ENCODE measurements at places on chromosomes 16 and 17.
A peak's percentile ranks its signal among the peaks of the same experiment; 100 is the strongest.

- DNase-seq: no peak
- no peaks in the 10 kb centered on the region for H3K4me1 ChIP-seq
- H3K4me3 ChIP-seq: no peak overlapping the region
- peaks cover 41% of the 10 kb centered on the region for H3K27me3 ChIP-seq
Observed at GRCh38 chr16:28062261-28062846, 1.2 kb downstream of the GSG1L start.

- H3K27ac ChIP-seq: no peak overlapping the region
- no peak overlapping the region for H3K4me3 ChIP-seq
- H3K4me1 ChIP-seq: no peaks in the 10 kb centered on the region
- no peak for DNase-seq
Observed at GRCh38 chr17:12922120-12922519, 95.7 kb downstream of the ELAC2 start.

DNA sequence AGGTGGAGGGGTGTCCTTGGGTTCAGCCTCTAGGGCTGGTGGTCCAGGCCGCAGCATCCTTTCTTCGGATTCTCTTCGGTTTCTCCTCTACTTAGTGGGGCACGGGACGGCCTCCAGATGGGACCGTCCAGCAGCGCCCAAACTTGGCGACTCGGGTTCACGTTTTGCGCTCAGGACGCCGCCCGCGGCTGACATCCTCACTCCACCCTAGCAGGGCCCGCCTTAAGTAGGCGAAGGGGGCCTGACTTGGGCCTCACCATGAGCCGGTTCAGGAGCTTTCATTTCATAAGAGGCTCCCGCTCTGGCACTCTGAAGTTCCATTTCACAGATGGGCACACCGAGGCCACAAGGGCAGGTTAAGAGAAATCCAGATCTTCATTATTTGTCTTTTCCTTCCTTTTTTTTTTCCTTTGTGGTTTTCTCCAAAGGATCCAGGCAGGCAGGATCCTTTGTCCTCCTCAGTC is 141.2 kb downstream of the SEC14L1 start:
- no peak for DNase-seq
- H3K4me1 ChIP-seq: peaks cover 16% of the 10 kb centered on the region
- H3K36me3 ChIP-seq: no peaks in the 10 kb centered on the region
- peak overlapping the region; percentile 74 for H3K4me3 ChIP-seq
- peaks cover 23% of the 10 kb centered on the region for H3K27me3 ChIP-seq

GRCh38 chr16:55171241-55171640 is 152.8 kb upstream of the IRX6 start:
- H3K4me3 ChIP-seq: no peak overlapping the region
- no peak overlapping the region for H3K27ac ChIP-seq
- no peaks in the 10 kb centered on the region for H3K36me3 ChIP-seq
- H3K4me1 ChIP-seq: no peaks in the 10 kb centered on the region

DNA sequence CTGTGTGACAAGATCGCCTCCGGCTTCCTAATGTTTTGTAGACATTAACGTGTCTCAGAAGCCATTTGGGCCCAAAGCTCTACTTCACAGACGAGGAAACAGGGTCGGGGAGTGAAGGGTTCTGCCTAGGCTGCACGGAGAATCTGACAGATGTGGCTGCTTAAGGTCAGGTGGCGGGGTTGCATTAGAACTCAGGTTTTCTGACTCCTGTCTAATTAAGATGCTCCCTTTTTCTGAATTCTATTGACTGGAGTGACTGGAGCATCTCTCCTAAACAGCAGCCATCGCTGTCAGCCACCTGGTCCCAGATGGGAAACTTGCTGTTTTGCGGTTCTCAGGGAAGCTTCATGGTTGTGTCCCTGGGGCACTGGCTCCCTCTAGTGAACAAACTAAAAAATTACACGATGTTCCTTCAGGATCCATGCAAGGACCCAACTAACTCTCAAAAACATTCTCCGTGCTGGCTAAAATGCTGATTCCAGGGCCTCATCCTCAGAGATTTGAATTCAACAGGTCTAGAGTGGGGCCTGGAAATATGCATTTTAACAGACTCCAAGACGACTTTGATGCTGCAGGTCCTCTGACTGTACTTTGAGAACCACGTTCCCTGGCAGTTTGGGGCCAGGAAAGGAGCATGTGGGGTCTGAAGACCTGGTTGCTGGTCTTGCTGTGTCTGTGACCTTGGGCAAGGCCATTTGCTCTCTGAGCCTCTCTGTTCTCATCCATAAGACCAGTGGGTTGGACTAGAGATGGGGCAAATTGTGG is 117.4 kb downstream of the IRF8 start:
- H3K27ac ChIP-seq: peak overlapping the region; percentile 47
- H3K36me3 ChIP-seq: peaks cover 20% of the 10 kb centered on the region
- H3K4me1 ChIP-seq: peaks cover 7% of the 10 kb centered on the region
- peak; percentile 68 for DNase-seq
- H3K4me3 ChIP-seq: no peak overlapping the region

- no peak overlapping the region for H3K27ac ChIP-seq
- no peak for DNase-seq
- H3K4me1 ChIP-seq: peaks cover 17% of the 10 kb centered on the region
Observed at GRCh38 chr17:7261379-7262191, 693 bp downstream of the CLDN7 start.

DNA sequence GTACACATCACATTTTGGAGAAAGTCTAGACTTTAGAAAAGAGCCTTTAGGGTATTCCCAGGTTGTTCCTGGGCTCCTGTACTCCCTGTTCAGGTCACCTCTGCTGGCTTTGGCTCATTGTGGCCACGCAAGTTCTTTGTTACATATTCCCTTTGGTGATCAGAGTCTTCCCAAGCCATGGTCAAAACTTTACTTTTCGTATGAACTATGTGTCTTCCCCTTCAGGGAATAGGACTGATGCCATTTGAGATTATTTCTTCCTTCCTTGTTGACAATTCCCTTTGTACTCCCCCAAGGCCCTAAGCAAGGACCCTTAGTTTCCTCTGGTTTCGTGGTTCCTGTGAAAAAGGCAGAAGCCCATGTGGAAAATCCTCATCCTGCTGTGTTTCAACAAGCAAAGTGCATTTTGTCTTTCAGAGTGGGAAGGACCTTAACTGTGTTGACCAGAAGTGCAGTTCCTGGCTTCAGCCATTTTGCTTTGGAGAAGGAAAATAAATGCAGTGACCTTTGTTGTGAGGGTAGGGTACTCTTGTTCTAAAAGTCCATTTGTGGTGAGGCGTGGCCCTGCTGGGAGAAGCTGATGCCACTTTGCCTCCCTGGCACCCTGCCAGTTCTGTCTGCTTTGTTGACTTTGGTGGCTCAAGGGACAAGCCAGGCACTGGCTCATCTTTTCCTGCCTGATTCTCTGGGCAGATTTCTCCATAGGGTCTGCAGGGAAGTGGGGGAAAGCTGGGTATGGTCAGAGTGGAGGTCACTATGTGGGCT is 55.1 kb downstream of the ZNRF1 start:
- no peak overlapping the region for H3K27ac ChIP-seq
- no peaks in the 10 kb centered on the region for H3K27me3 ChIP-seq
- DNase-seq: no peak
- H3K4me3 ChIP-seq: no peak overlapping the region
- no peaks in the 10 kb centered on the region for H3K36me3 ChIP-seq

DNA sequence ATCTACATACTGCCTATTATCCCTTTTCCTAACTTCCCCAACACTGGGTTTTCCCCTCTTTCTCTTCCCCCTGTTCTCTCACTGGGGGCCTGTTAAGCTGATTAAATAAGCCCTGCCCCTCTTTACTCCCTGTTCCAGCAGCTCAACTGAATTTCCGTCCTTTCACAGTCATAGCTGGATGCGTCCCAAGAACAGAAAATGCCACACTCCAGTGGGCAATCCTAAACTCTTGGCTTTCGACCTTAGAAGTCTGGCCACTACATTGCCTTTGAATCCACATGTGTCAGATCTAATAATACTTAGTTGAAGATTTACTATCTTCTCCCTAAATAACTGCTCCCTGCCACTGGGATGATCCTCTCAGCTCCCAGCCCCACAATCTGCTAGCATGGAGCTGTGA is 34.5 kb downstream of the KCNJ16 start:
- no peak overlapping the region for H3K4me3 ChIP-seq
- H3K36me3 ChIP-seq: no peaks in the 10 kb centered on the region
- no peaks in the 10 kb centered on the region for H3K27me3 ChIP-seq

DNA sequence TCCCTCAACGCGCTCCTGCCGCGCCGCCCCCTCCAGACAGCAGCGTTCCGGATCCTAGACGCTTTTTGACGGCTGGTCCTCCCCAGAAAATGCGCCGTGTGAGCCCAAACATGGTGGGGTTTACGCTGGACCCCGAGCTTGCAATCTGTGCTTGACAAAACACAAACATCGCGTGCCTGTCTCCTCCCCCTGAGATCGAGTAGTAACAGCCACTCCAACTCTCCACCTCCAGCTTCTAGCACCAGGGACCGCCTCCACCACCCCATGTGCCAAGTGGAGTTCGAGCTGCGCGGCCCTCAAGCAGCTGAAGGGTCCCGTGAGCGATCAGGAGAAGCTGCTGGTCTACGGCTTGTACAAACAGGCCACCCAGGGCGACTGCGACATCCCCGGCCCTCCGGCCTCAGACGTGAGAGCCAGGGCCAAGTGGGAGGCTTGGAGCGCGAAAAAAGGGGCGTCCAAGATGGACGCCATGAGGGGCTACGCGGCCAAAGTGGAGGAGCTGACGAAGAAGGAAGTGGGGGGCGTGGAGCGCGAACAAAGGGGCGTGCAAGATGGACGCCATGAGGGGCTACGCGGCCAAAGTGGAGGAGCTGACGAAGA is 656 bp upstream of the GEMIN4 start:
- H3K36me3 ChIP-seq: peaks cover 14% of the 10 kb centered on the region
- peaks cover 42% of the 10 kb centered on the region for H3K4me1 ChIP-seq
- DNase-seq: no peak

DNA sequence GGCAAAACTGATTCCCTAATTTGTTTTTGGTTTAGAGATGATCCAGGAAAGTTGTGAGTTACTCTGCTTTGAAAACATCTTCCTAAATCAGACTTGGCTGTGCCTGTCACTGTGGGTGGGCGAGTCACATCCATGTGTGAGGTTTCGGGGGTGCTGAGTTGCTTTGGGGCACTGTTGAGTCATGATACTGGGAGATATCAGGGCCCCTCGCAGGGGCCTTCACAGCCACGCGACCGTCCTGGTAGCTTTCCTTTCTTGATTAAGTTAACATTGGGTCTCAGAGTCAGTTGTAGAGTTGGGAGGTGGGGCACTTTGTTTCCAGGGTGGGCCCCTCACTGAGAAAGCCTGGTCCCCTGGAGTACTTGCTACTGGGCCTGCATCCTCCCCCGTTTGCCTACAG is 58.3 kb upstream of the LGALS9 start:
- peaks cover 5% of the 10 kb centered on the region for H3K36me3 ChIP-seq
- H3K4me1 ChIP-seq: peaks cover 81% of the 10 kb centered on the region
- H3K27me3 ChIP-seq: no peaks in the 10 kb centered on the region
- H3K4me3 ChIP-seq: peak overlapping the region; percentile 68
- peak overlapping the region; percentile 91 for H3K27ac ChIP-seq
- no peak for DNase-seq

DNA sequence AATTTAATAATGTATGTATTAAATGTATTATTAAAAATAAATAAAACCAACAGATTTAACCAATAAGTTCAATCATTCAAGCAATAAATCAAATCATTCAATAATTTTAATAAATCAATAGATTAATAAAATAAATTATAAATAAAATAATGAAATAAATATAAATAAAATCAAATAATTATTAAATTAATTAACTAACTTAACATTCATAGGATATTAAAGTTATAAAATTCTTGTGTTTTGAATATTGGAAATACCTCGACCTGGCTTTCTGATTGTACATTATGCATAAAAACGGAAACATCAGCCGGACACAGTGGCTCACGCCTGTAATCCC is 182.2 kb downstream of the BANP start:
- DNase-seq: no peak
- no peaks in the 10 kb centered on the region for H3K4me1 ChIP-seq
- H3K27me3 ChIP-seq: no peaks in the 10 kb centered on the region
- no peak overlapping the region for H3K27ac ChIP-seq
- no peak overlapping the region for H3K4me3 ChIP-seq

DNA sequence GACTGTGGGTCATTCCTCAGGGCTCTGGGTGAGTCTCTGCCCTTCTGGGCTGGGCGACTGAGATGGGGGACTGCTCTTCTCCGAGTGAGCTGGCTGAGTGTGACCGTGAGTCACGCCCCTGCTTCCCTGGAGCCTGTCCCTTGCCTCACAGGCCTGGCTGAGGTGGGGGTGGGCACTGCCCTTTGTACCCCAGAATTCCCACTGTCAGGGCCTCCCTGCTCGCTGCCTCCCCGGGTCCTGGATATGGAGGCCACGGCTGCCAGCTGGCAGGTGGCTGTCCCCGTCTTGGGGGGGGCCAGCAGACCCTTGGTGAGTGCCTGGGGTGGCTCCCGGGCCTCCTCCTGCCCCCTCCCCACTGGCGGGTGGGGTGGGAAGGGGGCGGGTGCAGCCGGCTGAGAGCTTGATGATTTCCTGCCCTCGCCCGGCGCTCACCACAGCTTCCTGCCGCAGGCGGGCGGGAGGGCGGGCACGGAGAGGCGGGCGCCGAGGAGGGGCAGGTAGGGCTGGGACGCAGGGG is at the start of gene LAT:
TSS of gene LAT (plus strand) at position 434 of the 517 bp plus-strand sequence. CDS start 366 bp downstream, outside the sequence.
- no peaks in the 10 kb centered on the region for H3K27me3 ChIP-seq
- peak within 1 kb of the TSS; percentile 91 for H3K27ac ChIP-seq
- H3K36me3 ChIP-seq: peaks cover 21% of the 10 kb centered on the region
- peak within 1 kb of the TSS; percentile 89 for H3K4me3 ChIP-seq
- DNase-seq: peak; percentile 77
- peaks cover 40% of the 10 kb centered on the region for H3K4me1 ChIP-seq

All from natural killer cell treated with Interleukin-12 subunit alpha and Interleukin-12 subunit beta and Interleukin-15 and Interleukin-18, amount 100 ng/mL, for 72 hours (primary cell).